Spleen (tissue), 13 donors: ENCODE measurements at places on chromosomes 7 and 10. TPM values are rescaled to one million over a fixed set of nuclear protein-coding genes. Genes with fewer than 3 reads are reported as not detected.

The TLL2 gene
- polyA plus RNA-seq: 0.23 TPM

- H3K27ac ChIP-seq: no peak overlapping the region
- no peak for DNase-seq
- no peaks in the 10 kb centered on the region for H3K36me3 ChIP-seq
- H3K27me3 ChIP-seq: peaks cover 25% of the 10 kb centered on the region
These were observed 2.8 kb upstream of the PPP1R3C start for GRCh38 chr10:91635401-91636400.

GRCh38 chr7:69817841-69818635 is 219.8 kb downstream of the AUTS2 start:
- no peaks in the 10 kb centered on the region for H3K36me3 ChIP-seq
- no peaks in the 10 kb centered on the region for H3K27me3 ChIP-seq
- no peak for DNase-seq
- no peaks in the 10 kb centered on the region for H3K4me1 ChIP-seq
- no peak overlapping the region for H3K27ac ChIP-seq

- H3K27ac ChIP-seq: no peak overlapping the region
- no peak for DNase-seq
- peak overlapping the region; percentile 98 for H3K4me3 ChIP-seq
- no peaks in the 10 kb centered on the region for H3K27me3 ChIP-seq
These were observed 2.0 kb upstream of the ZNF398 start for GRCh38 chr7:149145031-149145845.

GRCh38 chr7:44568771-44569560 is 4.7 kb downstream of the DDX56 start:
- DNase-seq: peak; percentile 61
- H3K4me3 ChIP-seq: no peak overlapping the region
- no peaks in the 10 kb centered on the region for H3K27me3 ChIP-seq
- H3K36me3 ChIP-seq: peaks cover 20% of the 10 kb centered on the region
- H3K27ac ChIP-seq: no peak overlapping the region
- H3K4me1 ChIP-seq: peaks cover 7% of the 10 kb centered on the region

GRCh38 chr10:78830976-78831375 is 237.8 kb upstream of the ZMIZ1 start:
- no peak overlapping the region for H3K4me3 ChIP-seq
- no peak for DNase-seq
- H3K27ac ChIP-seq: no peak overlapping the region

DNA sequence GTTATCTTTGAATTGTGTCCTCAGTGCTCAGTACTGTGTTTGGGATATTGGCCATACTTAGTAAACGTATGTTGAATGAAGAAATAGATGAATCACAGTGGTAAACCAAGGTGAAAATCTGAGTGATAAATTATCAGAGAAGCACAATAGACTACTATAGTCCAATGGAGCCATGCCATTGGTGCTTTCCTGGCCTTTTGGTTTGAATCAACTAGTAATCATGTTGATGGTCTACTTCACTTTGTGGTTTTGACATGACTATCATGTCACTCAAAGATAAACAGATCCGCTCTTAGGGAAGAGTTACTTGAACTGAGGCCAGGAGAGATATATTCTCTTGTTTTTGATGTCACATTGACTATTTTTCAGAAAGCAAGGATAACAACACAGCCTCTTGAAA is 86.1 kb upstream of the IGFBP3 start:
- H3K27me3 ChIP-seq: no peaks in the 10 kb centered on the region
- DNase-seq: no peak
- H3K27ac ChIP-seq: no peak overlapping the region
- no peaks in the 10 kb centered on the region for H3K4me1 ChIP-seq
- no peaks in the 10 kb centered on the region for H3K36me3 ChIP-seq

GRCh38 chr7:52708846-52709245 is 326.6 kb upstream of the POM121L12 start:
- no peaks in the 10 kb centered on the region for H3K27me3 ChIP-seq
- H3K4me3 ChIP-seq: no peak overlapping the region
- H3K27ac ChIP-seq: no peak overlapping the region
- no peaks in the 10 kb centered on the region for H3K36me3 ChIP-seq
